ENCODE measurements at places on chromosomes 7 and 10. TPM values are rescaled to one million over a fixed set of nuclear protein-coding genes. Genes with fewer than 3 reads are reported as not detected.
A peak's percentile ranks its signal among the peaks of the same experiment; 100 is the strongest.

DNA sequence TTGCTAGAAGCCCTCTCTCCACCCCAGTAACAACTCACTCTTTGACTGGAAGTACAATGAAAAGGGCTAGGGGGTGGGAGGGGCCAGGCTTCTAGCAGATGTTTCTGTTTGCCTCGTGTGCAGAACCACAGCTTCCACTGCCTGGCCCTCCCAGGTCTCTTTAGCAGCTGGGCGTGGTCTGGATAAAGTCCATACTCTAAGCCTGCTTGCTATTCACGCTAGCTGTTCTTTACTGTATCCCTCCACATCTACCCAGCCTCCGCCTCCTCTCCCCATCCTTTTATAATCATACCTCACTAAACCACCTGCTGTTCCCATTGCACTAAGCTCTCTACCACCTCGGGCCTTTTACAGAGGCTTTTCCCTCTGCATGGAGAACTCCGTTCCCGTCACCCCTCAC lies 288.8 kb downstream of the CAMK1D start:
- no peak for DNase-seq

DNA sequence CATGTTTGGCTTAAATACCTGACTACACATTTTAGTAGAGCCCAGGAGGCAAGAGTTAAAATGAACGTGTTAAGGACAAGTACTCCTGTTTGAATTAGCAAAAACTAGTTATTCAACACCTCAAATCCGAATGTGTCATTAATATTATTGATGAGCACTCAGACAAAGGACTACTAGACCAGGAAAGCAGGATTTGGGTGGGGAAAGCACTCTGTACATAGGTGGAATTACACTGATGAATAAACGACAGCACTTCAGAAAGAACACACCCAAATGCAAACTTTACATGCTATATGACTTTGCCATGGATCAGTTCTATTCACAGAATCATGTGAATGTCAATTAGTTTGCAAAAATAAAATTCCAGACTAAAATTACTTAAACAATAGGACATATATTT lies 95.1 kb upstream of the CAV2 start:
- DNase-seq = no peak

- DNase-seq = no peak
Measured at GRCh38 chr10:92544296-92544695, 29.6 kb downstream of the IDE start.

STAMBPL1 gene
- 1.8 TPM for polyA plus RNA-seq

DHTKD1 gene
- polyA plus RNA-seq = 41.3 TPM

DNA sequence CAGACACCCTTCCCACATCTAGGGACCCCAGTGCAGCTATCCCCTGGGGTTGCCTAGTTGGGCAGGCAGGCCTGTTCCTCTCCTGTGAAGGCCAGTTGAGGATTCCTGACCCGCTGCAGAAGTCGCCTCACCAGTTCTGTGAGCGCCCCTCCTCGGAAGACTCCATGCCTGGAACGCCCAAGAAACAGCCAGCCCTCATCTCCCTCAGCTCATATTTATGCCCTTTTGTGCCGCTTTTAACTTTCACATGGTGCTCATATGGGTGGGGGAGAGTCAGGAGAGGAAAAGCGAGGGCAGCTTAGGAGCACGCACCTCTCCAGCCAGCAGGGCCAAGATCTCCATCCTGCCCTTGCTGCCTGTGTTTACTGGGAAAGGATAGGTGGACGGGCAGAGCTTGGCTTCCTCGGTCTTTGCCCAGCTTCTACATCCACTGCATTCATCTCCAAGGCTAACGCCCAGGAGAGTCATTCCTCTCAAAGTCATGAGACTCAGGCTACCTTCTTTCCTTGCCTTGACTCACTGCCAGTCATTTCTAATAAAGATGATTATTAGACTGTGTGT lies 286.6 kb downstream of the USP6NL start:
- DNase-seq = no peak

PNLIPRP2 gene
- polyA plus RNA-seq = not detected

GRCh38 chr7:77330169-77330882 lies 85.8 kb downstream of the GSAP start:
- no peak for DNase-seq

ZNF467 gene
- polyA plus RNA-seq = 29.3 TPM

DNA sequence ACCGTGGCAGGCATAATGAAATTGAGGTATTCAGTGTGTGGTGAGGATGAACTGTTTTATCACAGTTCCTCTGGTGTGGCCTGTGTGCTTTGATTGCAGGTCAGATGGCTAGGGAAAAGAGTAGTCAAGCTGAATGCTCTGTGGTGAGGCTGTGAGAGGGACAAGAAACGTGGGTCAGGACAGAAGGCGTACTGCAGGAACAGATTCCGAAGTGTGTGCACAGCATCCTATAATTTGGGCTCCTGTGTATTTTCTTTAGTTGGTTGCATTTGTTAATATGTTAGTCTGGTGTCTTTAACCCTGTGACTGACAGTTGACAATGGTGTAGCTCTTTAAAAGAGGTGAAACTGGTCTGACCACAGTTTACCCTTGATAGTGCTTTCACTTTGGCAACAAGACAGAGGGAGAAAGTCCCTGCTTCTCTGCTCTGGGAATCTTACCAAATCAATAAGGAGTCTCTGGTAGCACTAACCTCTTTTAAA lies 76.5 kb downstream of the AUTS2 start:
- DNase-seq = no peak

GRCh38 chr10:102269017-102269416 lies 23.7 kb downstream of the GBF1 start:
- no peak for DNase-seq

CDHR1 gene
- 0.98 TPM for polyA plus RNA-seq

DNA sequence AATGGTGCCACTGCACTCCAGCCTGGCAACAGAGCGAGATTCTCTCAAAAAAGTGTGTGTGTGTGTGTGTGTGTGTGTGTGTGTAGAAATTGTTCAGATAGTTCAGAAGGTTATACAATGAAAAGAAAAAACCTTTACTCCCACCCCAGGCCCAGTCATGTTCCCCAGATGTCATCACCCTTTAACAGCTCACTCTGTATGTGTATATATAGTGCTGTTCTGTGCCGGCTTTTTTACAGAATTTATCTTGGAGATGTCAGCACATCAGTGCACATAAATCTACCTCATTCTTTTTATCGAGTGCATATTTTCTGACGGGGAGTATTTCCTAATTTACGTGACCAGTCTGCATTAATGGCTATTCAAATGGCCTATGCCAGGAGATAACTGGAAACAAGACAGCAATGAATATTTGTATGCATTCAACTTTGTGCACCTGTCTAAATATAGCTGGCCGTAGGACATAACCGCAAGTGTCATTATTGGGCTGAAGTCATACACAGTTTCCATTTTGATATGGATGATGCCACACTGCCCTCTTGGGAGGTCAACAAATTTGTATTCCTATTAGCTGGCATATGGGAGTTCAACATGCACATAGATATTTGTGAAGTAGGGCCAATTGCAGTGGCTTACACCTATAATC lies 11.7 kb downstream of the NIPSNAP2 start:
- no peak for DNase-seq

GRCh38 chr7:18426564-18427226 lies 68.9 kb upstream of the HDAC9 start:
- no peak for DNase-seq

DNA sequence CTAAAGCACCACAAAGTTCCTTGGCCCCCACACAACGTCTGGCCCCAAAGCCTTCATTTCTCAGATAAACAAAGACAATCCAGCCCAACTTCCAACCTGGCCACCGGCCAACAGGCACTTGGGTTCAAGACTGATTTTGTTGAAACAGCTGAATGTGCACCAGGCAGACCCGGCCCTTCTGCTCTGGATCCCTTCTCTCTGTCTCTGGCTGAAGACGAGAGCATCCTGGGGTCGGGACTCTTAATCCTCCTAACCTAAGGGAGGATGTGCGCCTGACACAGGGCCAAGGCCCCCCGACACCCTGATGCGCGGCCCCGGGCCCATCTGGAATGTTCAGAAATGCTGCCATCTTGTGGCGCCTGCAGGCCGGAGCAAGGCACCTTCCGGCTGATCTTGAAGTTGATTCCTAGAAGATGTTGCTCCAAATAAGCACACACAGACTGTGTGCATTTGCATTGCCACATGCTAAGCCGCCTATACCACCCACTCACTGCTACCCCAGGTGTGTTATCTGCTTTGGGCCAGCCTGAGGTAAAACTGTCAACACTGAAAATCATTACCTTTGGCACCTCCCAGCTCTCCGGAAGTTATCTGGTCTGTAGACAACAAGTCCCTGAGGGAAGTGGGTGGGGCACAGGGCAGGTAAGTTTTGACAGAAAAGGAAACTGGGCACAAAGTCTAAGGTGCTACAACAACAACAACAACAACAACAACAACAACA lies 98.4 kb upstream of the HABP2 start:
- DNase-seq = peak; percentile 39

- DNase-seq = no peak
Measured at GRCh38 chr7:131250331-131250730, 77.3 kb upstream of the MKLN1 start.

- no peak for DNase-seq
Measured at GRCh38 chr7:40475681-40475982, 340.8 kb downstream of the SUGCT start.

DNA sequence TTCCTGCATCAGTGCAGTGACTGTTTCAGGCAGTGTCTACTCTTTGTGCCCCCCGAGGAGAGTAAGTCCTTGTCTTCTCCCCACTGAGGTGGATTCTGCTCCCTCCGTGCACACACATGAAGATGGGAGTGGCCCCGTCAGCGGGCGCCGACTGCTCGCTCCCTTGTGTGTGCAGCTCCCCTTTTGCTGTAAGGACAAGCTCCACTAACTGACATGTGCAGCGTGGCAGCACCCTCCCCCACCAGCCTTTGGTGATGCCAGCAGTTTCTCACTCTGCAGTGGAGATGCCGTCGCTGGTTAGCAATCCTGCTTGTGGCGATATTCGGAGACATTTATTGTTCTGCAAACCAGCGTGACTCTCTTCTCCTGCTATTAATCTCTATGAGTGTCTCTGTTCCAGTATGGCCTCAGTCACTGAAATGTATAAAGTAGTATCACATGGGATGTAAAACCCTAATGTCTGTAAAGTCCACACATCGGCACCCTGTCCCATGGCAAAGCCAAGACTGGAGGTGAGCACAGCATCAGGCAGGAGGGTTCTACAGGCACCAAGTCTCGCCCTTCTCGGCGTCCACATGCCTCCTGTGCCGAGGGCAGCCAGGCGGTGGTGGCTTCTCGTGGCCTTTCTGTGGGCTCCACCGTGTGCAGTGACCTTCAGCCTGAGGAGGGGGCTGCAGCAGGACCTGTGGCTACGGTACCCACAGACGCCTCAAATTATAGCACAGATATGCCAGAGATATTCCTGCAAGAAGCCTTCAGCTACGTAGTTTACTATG lies 202.7 kb downstream of the EBF3 start:
- DNase-seq = no peak

GSTO2 gene
- polyA plus RNA-seq = 33.8 TPM

DNA sequence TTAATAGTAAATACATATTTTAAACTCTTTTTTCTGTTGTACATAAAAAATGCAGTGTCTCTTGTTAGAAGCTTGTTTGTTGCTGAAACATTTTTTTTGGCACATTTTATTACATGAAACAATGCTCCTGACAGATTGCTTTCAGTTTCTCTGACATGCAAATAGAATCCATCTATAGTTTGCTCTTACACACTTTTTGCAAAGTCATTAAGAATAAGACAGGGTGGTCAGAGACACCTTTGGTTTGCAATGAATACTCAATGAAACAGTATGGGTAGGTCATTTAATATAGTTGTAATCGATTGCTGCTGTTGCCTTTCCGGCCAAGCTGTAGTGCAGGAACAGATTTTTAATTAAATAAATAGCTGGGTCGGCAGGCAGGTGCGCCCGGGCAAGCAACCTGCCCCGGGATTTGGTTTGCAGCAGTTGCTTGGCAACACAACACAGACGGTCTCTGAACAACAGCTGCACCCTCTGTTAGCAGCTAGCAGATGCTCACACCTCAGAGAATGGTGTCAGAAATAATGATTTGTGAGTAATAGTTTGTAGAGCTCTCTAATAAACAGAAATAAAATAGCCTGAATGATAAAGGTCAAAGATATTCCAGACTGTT lies 115.7 kb upstream of the CACNA2D1 start:
- no peak for DNase-seq

DNA sequence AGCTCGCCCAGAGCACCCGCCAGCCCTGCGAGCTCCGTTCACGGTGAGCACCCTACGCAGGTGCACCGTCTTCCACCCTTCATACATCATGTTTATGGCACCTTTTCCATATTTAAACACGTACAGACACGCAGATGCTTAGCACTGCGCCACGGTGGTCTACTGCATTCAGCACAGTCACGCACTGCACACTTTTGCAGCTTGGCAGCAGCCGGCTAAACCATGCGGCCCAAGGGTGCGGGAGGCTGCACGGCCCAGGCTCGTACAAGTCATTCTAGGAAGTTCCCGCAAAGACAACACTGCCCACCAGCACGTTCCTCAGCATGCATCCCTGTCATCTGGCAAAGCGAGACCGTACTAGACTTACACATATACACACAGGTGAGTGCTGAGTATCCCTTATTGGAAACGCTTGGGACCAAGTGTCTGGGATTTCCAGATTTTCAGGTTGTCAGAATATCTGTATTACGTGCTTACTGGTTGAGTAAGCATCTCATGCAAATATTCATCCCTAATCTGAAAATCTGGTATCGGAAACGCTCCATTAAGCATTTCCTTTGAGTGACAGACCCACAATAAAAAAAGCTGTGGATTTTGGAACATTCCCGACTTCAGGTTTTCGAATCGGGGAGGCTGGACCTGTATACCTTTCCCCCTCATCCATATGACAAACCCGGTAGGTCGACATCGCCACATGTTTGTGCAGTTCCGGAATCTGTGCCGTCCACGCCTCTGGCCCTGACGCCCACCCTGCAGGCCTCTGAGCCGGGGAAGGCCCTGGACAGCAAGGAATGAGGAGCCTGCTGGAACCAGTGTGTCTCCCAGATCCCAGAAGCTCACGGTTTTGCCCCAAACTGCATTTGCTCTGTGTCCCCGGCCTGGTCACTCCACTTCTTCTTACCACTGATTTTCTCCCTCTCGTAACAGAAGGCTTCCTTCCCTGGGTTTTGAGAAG lies 222.2 kb downstream of the ELFN1 start:
- DNase-seq = no peak

BNIP3 gene
- polyA plus RNA-seq = 74.5 TPM

DNA sequence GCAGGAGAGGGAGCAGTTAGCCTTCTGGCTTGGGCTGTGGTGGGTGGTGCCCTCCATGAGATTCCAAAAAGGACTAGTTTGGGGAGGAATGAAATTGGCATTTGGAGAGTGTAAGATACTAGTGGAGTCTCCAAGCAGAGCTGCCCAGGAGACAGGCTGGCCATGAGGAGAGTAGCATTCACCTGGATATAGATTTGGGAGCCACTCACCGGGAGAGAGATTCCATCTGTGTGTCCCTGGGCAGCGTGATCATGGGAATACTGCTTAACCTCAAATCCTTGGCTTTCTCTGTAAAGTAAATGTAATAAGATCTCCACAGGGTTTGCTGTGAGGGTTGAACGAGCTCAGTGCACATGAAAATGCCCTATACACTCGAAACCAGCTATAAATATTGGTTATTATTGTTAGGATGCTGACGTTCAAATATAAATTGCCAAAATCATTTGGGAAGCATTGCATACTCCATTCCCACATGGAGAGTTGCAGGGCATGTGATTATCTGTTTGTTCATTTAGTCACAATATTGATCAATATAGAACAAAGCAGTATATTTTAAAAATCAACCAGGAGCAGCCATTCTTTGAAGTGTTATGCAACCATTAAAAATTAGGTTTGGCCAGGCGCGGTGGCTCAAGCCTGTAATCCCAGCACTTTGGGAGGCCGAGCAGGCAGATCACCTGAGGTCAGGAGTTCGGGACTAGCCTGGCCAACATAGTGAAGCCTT lies 143.7 kb downstream of the CUX1 start:
- no peak for DNase-seq

SYT15 gene
- 7.1 TPM for polyA plus RNA-seq

VTI1A gene
- 20.9 TPM for polyA plus RNA-seq

CHST12 gene
- 11.3 TPM for polyA plus RNA-seq

GRCh38 chr7:105580022-105580740 lies 1.1 kb downstream of the EFCAB10 start:
- no peak for DNase-seq
